Upper lobe of left lung (tissue), 6 donors: ENCODE measurements at places on chromosomes 1 and 21. TPM values are rescaled to one million over a fixed set of nuclear protein-coding genes. Genes with fewer than 3 reads are reported as not detected.

DNA sequence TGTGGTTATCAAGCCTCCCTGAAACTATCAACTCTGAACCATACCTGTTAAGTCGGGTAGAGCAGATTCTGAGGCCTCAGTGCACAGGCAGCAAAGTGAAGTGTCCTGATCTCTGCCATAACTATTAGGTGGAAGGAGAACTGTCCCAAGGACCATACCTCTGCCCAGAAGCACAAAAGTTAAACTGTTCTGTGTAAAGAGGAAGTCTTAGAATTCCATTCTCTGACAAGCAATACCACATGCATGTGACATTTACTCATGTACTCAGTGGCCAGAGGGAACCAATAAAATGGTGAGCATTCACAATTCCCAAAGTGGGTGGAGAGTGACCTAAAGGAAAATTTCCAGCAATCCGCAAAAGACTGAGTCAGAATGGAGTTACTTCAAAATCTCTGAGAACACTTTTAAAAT is 61.0 kb downstream of the TOR3A start:
- DNase-seq = no peak

DNA sequence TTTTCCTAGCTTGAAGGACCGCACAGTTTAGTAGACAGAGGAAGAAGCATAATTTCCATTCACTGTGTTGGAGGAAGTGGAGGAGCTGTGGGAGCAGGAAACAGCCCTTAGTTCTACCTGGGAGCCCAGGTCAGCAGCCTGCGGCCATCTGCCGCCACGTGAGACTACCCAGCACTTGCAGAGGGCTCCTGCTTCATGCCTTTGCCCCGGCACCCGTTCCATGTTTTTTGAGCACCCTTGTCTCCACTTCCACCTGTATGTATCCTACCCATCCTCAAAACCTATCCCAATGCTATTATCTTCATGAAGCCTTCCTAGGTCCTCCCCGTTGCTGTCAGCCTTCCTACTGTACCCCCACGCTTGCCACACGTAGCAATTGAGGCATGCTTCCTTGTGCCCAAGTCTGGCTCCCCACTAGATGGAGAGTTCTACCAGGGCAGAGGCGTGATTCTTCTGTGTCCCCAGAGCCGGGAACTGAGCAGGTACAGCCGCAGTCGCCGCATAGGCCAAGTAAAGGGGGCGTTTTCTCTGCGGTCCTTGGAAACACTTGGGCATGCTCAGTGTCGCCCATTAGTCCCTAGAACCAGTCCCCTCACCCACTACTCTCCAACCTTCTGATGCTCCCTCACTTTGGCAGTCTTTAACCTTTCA is 1.9 kb downstream of the SLC6A9 start:
- no peak for DNase-seq

- no peak for DNase-seq
These were observed 1.4 kb downstream of the NUCKS1 start for GRCh38 chr1:205748403-205749233.

DNA sequence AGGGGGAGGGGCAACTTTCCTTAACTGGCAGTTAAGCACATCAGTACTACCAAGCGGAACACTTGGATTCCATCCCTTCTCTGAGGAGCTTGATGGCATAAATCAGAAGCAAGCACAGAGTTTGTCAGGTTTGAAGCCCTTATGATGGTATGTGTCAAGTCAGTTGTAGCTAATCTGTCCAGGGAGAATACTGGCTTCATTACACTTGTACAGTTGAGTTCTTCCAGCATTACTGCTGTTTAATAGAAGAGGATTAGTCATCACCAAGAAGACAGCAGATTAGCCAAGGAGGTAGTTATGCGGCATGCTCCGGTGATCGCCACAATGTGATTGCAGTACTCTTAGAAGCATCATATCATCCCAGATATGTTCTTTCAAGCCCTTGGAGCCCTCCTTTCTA is 2.1 kb upstream of the TDRD5 start:
- no peak for DNase-seq

DNA sequence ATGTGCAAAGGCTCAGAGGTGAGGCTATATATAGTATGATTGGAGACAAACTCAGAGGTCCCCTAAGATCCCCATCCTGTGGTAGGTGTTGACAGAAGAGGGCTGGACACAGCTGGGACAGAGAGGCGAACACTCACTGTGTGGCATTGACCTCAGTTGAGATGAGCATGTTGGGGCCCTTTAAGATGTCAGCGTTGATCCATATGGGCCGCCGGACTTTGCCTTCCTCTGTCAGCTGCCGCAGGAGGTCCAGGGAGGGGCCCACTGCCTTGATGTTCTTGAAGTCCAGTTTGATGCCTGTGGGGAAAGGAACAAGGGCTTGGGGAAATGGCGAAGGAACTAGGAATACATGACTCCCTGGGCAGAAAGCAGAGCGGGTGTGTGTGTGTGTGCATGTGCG is 8.8 kb downstream of the FAM151A start:
- DNase-seq = no peak

GRCh38 chr1:5571438-5571837 is 420.8 kb downstream of the NPHP4 start:
- DNase-seq = no peak

- DNase-seq = no peak
These were observed 12.6 kb downstream of the PKP1 start for GRCh38 chr1:201295861-201296260.

DNA sequence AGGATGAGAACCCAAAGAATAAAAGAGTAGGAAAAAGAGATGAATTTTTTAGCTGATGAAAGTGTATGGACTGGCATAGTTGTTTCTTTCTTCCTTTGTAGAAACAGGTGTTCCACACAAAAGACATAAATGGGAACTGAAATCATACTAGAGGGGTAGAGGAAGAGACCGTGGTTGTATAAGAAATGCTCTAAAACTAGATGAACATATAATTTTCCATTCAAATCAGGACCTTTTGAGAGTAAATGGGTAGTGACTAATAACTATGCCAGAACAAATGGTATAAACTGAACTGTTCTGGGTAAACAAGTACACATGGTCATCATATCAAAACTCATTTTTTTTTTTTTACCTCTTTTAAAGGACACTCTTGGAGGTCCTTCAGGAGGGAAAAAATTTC is 344.2 kb downstream of the VAV3 start:
- no peak for DNase-seq

GRCh38 chr1:184875218-184875617 is 99.1 kb downstream of the NIBAN1 start:
- DNase-seq = no peak

- DNase-seq = no peak
These were observed 79.5 kb downstream of the TNFSF18 start for GRCh38 chr1:172971241-172971640.

GRCh38 chr1:58104960-58105359 is 441.6 kb downstream of the OMA1 start:
- no peak for DNase-seq

DNA sequence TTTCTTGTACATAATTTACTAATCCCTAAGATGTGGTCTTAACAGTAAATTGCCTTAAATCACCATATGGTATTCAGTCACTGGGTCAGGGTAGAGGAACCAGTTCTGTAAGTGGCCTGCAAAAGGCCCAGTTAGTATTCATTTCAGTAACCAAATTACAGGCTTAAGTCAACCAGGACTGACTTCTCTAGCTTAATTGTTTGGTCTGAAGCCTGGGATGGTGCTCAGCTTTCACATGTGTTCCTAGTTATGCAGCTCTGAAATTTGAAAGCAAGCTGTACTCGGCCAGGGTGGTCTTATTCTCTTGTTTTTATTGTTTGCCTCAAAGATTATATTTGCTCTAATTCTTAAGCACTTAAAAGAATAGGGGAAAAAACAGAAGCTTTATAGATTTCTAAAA is 144.6 kb downstream of the MAGI3 start:
- DNase-seq = no peak

- no peak for DNase-seq
These were observed 220.0 kb downstream of the LRRC40 start for GRCh38 chr1:69985376-69985775.

DNA sequence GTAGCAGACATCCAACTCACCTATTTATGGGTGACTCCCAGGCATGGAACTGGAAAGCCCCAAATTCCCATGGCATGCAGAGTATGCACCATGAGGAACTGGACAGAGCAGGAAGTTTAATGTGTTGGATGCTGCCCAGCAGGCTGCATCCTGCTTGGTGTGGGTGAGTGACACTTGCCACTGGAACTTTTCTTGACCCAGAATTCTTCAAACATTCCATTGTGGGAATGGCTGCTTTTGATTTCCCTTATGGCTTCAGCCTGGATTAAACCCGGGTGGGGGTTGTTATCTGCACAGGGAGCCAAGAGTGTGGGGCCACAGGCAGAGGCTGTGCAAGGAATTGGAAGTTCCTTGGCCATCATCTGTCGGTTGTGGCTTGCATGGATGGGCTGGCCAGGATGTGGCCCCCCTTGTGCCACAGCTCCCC is 26.9 kb upstream of the BACE2 start:
- DNase-seq = no peak

GRCh38 chr1:59776960-59777852 is 37.5 kb upstream of the HOOK1 start:
- no peak for DNase-seq

DNA sequence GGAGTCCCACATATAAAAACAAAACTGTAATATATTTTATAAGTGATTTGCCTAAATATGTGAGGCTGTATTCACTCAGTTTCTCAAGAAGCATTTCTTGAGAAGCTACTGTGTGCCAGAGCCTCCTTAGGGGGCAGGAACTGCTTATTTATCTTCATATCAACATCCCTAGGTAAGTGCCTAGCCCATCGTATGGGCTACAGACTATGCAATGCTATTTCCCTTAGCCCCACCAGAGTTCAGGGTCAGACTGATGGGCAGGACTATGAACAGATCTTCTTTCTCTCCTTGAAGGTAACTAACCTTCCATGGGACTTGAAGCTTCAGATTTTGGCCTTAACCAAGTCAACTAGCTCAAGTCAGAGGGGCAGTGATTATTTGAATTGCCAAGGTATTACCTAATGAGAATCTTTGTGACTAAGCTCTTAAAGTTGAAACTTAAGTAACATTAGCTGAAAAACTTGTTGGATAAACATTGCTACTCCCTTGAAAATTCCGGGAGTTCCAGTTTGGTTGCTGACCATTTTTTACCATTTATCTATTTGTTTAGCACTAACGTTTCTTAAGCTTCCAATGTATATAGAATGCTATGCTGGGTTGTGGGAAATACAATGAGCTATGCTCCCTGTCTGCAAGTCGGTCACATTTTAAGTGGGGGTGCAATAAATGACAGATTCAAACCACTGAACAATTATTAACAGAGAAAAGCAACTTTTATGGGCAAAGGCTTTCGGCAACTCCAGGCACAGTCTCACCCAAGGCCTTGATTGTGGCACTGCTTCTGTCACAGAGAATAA is 85.2 kb downstream of the GPR88 start:
- DNase-seq = no peak

GRCh38 chr1:10424651-10425050 is 5.6 kb upstream of the CENPS start:
- no peak for DNase-seq

- DNase-seq = no peak
These were observed 34.3 kb upstream of the ECE1 start for GRCh38 chr1:21324368-21325141.

GRCh38 chr1:27527223-27527889 is 37.4 kb upstream of the WASF2 start:
- no peak for DNase-seq

The RCOR3 gene
- total RNA-seq = 35.2 TPM

The SLFNL1 gene
- 7.8 TPM for total RNA-seq

The PATJ gene
- 83.9 TPM for total RNA-seq

The KRTAP19-8 gene
- not detected for total RNA-seq

The C2CD4D gene
- 0.29 TPM for total RNA-seq

The ALDH9A1 gene
- 64.1 TPM for total RNA-seq

The RAB7B gene
- total RNA-seq = 5.2 TPM

The HMGCL gene
- 27.5 TPM for total RNA-seq
